ENCODE measurements at places on chromosomes 5 and 9.

GRCh38 chr5:387491-388265 is 55.3 kb upstream of the EXOC3 start:
- no peak for DNase-seq

- no peak for DNase-seq
These were observed 100.7 kb upstream of the TUT7 start for GRCh38 chr9:86454701-86455615.

GRCh38 chr5:136994154-136994553 is 505.0 kb downstream of the SPOCK1 start:
- DNase-seq, result no peak

DNA sequence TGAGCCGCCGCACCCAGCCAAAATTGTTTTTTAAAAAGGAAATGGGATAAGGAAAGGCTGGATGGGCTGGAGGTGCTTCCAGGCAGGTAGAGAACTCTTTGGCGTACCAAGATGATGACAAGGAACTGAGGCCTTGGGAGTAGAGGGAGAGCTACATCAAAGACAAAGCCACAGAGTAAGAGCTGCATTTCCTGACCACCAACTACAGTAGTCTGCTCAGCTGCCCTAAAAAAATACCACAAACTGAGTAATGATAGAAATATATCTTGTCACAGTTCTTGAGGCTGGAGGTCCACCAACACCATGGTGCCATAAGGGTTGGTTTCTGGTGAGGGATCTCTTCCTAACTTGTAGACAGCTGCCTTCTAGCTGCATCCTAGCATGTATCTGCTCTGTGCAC is 8.2 kb downstream of the OR1K1 start:
- no peak for DNase-seq

- DNase-seq, result no peak
These were observed 62.1 kb downstream of the SEMA5A start for GRCh38 chr5:9483779-9484178.

- DNase-seq, result no peak
These were observed 26.8 kb downstream of the TRIP13 start for GRCh38 chr5:919356-920000.

GRCh38 chr9:77304543-77304942 is 127.2 kb downstream of the VPS13A start:
- no peak for DNase-seq

DNA sequence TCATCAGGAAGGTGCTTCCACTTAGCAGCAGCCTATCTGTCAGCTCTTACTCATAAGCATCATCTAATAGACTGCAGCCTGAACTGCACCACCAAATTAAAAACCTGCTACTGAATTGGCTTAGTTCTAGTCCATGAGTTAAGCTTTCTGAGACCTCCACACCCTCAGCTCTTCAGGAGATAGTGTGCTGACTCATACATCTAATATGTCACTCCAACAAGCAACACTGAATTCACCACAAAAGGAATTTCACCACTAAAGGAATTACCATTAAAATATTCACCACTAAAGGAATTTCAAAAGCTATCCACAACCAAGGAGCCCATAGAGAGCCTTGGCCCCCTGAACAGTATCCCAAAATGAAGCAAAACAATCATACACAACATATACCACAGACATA is 418.5 kb upstream of the RORB start:
- DNase-seq, result no peak

GRCh38 chr5:52334367-52334766 is 453.3 kb upstream of the ITGA1 start:
- no peak for DNase-seq

DNA sequence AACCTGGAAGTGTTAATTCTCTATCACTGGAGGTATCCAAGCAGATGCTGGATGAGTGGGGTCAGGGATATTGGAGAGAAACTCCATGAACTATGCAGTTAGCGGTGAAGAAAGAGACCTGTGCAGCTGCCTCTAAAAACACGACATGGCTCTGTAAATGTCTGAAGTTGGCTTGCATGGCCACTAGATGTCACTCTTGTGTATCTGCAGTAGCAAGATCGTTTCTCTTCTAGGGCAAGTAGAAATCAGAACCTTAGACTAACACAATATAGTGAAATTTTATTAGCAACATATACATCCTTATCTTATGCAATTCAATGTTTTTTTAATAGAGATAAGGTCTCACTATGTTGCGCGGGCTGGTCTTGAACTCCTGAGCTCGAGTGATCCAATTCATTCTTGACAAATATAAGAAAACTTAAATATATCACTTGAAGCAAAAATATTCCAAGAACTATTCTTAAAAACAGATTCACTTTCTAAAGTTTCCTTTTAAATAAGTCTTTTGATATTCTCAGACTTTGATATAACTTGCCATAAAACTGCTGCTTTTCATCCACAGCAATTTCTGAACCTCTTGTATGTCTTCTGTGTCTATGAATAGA is 2.9 kb downstream of the OR2S2 start:
- DNase-seq, result peak; percentile 24

GRCh38 chr5:72222521-72222920 is 97.5 kb downstream of the MRPS27 start:
- no peak for DNase-seq

DNA sequence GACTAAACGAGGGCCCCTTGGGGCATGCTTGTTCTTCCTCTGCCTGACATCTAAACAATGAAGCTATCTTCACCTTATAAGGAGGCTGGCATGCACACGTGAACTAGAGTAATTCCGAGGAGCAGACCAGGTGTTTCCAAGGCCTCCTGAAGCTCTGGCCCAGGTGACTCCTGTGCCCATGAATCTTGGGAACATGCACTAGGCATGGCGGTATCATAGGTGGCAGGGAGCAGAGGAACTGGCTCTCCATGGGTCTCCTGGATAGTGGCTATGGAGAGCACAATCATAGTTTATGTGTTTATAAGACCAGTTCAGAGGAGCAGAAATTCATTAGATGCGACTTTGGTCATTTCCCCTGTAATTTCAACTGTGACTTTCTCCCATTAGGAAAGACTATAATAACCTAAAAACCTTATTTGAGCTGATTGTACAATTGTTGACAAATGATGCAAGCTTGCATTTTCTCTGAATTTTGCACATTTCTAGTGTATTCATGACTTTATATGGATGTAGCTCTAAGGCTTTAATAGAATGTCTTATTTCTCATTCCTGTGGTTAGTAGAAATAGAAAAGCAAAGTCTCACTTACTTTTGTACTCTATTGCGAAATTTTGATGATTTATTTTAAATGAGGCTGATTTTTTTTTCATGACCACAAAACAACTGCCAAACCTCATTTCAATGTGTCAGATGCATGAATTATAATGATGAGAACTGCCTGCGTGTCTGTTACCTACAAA is 135.3 kb upstream of the RPS23 start:
- no peak for DNase-seq

DNA sequence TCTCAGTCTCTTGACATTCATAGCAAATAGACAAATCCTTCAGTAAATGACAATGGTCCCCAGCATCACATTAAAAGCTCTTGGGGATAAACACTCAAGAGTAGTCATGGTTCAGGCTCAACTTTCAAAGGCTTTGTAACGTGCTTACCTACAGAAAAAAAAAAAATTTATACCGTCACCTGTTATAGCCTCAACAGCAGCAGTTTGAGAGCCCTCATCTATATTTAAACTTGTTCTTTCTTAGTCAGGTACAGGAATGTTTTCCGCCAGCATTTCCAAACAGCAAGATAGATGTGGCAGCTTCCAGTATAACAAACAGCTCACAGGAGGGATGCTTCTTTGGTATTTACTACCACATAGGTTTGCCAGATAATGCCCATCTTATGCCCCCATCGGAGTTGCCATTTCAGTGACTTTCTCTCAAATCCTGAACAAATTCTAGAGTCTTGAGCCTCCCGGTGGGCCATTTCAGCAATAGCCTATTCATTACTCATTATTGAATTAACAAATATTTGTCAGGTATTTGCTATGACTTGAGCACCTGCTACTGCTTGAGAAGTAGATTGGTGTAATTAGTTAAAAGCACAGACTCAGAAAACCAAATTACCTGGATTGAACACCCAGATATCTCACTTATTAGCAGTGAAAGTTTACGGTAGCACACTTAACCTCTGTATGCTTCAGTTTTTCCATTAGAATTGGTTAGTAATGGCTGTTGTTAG is 470.0 kb downstream of the EBF1 start:
- DNase-seq, result no peak

DNA sequence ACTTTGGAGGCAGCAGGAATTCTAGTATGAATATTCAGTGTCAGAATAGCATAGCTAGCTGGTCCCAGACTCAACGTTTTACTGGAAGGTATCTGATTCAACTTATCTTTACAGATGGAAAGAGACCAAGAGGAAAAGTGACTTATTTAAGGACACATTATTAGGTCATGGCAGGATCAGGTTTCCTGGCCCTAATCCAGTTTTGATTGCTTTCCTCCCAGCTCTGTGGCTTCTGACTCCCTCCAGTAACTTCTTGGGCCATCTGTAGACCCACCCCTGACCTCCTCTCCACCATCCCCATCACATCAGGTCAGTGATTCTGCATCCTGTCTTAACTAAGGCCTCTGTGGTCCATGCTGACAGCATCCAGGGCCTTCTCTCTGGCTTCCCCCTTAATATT is 38.4 kb downstream of the SH3TC2 start:
- no peak for DNase-seq

- DNase-seq, result no peak
These were observed 52.7 kb upstream of the ERCC6L2 start for GRCh38 chr9:95822583-95823431.

- DNase-seq, result no peak
These were observed 50.8 kb downstream of the KCNN2 start for GRCh38 chr5:114412510-114413171.

DNA sequence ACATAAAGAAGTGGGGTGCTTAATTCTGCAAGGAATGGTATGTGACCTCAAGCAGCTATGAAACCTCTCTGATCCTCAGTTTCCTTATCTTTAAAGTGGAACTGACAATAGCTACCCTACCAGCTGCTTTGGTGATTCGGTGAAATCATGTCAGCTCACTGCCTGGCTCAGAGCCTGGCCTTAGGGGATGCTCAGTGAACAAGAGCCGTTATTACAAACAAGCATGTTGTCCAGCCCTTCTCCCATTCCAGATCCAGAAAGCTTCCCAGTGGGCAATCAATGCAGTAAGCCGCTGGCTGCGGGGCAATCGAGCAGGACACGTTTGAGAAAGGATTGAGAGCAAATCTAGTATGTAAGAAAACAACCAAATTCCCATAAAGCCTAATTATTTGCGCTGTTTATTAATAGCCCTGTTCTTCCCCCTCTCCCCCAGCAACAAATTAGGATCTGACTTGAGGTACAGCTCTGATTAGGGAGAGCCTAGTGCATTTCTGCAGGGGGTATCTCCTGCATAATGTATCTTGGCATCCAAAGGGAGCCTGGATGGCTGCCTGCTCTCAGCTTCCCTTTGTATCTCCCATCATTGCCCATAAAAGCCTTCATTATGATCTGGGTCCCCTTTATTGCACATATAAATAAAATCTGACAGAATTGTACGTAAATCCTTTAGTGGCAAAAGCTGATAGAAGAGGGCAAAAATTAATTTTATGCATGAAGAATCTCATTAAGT is 371.4 kb downstream of the TMEM232 start:
- DNase-seq, result no peak

DNA sequence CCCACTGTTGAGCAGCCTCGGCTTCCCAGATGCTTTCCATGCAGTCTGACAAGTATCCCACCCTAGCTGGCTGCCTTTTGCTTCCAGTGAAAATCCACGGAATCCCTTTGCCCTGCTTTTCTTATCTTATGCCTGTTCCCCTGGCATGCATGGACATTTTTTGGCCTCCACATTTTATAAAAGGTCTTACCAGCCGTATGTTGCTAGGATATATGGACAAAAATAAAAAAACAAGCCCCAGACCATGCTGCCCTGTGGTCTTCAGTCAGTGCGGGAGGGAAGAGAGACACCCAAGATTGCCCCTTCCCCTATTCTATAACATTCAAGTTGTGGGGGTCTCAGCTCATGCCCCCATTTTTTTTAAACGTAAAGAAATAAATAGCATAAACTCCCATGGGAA is 129.6 kb downstream of the COL23A1 start:
- DNase-seq, result no peak

DNA sequence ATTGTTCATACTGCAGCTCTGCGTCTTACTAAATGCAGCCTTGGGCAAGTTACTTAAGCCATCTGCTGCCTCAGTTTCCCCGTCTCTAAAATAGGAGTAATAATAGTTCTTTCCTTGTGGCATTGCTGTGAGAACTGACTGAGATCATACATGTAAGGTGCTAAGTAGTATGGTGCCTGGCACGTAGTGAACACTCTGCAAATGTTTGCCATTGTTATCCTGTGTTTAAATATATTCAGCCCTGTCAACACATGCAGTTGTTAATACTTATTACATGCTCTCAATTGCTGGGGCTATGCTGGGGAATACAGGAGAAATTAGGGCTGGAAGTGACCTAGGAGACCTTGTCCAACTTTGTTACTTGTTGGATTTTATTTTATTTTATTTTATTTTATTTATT is 105.2 kb upstream of the RAI14 start:
- no peak for DNase-seq

DNA sequence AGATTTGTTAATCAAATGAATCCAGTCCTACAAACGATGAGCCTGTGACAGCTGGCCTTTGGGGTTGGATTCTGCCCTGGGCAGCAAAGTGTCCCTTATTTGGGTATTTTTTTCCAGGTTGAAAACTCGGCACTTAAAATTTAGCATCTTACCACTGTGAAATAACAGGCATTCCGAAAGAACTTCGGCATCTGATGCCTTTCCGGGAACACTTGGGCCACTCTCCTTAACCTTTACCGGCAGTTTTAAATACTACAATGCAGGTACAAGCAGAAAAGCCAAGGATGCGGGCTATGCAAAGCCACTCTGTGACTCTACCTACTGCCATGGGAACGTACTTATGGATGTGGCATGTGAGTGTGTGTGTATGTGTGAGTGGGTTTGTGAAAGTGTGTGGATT is 1.0 kb upstream of the RASGRF2 start:
- no peak for DNase-seq

DNA sequence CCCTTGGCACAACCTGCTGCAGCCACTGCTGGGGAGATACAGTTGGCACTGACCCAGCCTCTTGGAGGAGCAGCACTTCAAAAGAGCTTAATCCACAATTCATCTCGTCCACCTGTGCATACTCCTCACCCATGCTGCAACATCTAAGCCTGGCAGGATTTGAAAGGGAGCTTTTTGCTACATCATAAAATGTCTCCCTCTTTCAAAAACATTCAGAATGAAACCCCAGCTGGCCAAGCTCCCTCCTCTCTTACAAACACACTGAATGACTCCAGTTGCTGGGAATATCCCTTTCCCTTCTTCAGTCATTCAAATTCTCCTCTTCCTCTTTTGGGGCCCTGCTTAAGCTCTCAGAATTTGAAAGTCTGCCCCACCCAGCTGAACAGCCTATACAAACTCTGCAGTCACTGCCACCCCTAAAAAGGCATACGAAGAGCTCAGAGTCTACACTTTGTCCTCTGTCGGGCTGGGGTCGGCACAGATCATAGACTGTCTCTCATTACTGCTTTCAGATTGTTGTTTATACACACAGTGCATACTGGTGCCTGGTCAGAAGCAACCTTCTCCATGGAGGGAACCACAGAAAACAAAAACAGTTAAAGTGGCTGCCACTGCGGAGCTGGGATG is 8.8 kb upstream of the C5orf15 start:
- DNase-seq, result no peak

GRCh38 chr9:35725362-35725761 is 6.6 kb downstream of the TLN1 start:
- DNase-seq, result no peak

GRCh38 chr5:19125956-19126713 is 861.9 kb downstream of the CDH18 start:
- no peak for DNase-seq

GRCh38 chr9:107866711-107867311 is 377.2 kb upstream of the KLF4 start:
- no peak for DNase-seq
